ENCODE measurements at places on chromosomes 16 and 17.

DNA sequence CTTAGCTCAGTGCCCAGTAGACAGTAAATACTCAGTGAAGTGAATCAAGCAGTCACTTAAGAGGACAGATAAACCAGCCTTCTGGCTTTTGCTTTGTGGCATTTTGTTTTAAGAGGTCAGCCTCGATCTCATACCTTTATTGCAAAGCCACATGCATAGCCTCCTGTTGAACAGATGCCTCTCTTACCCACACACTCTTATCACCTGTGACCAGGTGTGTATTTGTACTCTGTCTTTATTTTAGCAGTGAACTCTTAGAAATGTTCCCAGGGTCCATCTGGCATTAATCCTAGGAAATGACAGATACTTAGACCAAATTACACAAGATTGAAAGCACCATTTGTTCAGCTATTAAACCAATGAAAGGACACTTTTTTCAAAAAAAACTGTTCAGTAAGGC lies 1426.5 kb downstream of the CDH11 start:
- no peak for DNase-seq

DNA sequence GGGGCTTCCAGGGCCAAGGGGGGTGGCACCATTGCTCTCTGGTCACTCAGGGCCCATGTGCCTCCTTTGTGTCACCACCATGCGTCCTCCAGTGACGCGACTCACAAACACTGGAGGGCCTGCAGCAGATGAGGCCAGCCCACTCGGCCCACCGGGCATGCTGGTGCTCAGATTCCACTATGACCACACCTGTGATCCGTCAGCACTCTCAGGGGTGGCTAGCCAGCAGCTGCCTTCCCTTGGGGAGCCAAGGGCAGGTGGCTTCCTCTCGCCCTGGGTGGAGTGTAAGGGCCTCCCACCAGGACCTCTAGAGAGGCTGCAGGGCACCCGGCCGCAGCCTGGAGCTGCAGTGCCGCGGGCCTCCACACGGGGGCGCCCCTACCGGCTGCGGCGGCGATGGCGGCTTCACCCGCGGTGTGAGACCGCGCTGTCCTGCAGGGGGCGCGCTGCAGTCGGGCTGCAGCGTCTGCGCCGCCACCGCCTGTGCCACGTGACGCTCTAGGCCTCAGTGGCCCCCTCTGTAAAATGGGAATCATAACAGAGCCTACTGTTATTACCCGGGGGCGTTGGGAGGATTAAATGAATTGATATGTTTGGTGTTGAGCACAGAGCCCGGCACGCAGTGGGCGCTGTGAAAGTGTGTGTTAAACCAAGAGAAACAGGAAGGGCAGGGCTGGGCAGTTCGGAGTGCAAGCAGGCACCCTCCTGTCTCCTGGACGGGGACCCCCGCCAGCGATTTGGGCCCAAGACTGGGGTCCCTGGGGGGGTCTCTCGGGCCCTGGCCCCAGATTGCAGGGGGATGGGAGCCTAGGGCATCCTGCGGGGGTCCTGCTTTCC lies 192.4 kb upstream of the GSE1 start:
- peak; percentile 63 for DNase-seq

- no peak for DNase-seq
Observed at GRCh38 chr16:72286936-72287620, 115.1 kb upstream of the PMFBP1 start.

- DNase-seq = no peak
Observed at GRCh38 chr17:12857592-12857991, 68.3 kb downstream of the ARHGAP44 start.

GRCh38 chr16:1659031-1659430 lies 19.0 kb upstream of the JPT2 start:
- DNase-seq = no peak

GRCh38 chr17:57404073-57404472 lies 147.8 kb downstream of the MSI2 start:
- DNase-seq = no peak

GRCh38 chr16:54015147-54015546 lies 271.4 kb downstream of the IRX3 start:
- no peak for DNase-seq

- peak; percentile 5 for DNase-seq
Observed at GRCh38 chr17:4594931-4595684, 10.8 kb downstream of the SMTNL2 start.

DNA sequence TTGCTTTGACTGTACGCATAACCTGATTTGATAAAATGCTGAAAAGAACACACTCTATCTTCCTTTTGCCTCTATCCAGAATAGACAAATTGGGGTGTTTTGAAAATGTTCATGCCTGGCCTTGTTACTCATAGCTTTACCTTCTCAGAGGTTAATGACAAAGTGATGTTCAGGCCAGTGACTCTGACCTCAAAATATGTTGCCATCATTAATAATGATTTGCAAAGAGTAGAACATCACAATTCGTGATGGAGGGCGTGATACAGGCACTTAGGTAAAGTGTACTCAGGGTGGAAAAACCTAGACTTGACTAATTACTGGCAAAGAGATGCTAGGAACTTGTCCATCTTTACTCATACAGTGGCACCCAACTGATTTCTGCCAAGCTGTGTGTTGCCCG lies 656.6 kb upstream of the SOX9 start:
- DNase-seq = no peak

DNA sequence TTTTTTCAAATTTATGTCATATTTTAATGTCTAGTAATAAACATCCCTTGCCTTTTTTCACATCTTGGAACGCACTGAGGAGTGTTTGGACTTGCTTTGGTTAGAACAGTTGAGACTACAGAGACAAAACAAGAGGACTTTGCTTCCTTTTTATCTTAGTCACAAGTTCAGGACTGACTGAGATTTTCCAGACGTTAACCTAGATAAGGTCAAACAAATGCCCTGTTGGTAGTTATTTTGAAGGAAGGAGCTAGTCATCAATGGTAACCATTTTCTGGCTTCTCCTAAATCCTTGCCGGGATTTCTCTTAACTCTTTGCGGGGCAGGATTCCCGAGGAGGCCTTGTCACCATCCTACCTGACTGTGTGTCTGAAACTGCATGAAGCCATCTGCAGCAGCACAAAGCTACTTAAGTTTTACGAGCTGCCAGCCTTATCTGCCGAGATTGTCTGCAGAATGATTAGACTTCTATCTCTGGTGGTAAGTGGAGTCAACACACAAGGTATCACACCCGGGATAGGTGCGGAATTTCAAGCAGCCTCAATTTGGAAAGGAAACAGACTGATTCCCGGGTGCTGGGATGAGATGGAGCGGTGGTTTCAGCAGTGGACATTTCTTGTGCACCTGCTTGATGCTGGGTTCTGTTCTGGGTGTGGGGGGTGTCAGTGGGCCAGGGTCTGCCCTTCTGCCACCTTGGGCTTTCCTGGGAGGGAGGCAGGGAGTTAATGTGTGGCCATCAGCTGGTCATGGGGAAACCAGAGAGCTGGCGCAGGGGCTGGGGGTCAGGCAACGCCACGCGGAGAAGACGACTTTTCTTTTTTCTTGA lies 48.3 kb downstream of the RNF213 start:
- DNase-seq = no peak

DNA sequence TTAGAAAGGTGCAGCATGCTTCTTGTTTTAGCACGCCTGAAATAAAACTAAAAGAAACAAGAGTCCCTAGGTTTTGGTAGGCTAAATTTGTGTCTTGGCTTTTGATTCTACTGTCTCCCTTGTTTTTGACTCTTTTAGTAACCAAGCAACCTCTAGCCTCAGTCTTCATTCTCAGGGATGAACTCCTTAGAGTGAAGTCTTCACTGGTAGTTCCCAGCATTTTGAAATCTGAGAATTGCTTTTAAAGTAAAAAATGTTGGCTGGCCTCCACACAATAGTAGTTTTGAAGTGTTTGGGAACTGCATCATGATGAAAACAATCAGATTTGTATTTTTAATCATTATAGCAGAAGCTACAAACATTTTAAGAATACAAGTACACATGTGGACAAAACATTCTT lies 6.1 kb upstream of the CDR2 start:
- DNase-seq = no peak

GRCh38 chr16:12737563-12737962 lies 66.1 kb downstream of the CPPED1 start:
- DNase-seq = no peak

GRCh38 chr17:35765756-35766488 lies 5.2 kb downstream of the C17orf50 start:
- no peak for DNase-seq

GRCh38 chr17:50686494-50687199 lies 21.1 kb downstream of the ANKRD40 start:
- no peak for DNase-seq

GRCh38 chr16:82386761-82387160 lies 216.7 kb upstream of the MPHOSPH6 start:
- DNase-seq = no peak

DNA sequence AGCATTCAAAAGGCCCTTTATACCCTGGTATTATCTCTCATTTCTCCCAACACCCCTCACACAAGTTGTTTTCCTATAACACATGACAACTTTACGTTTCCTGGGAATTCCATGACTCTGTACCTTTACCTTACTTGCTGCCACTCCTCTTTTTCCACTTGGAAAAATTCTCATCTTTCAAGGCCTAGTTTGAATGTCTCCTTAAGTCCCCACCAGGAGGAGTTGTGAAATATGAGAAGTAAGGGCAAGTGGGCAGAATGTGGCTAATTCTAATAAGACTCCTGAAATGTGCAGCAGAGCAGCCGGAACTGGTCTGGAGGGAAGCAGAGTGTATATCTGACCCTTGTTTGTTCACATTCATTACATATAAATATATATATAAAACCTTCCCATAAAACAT lies 39.7 kb downstream of the BRCA1 start:
- no peak for DNase-seq

DNA sequence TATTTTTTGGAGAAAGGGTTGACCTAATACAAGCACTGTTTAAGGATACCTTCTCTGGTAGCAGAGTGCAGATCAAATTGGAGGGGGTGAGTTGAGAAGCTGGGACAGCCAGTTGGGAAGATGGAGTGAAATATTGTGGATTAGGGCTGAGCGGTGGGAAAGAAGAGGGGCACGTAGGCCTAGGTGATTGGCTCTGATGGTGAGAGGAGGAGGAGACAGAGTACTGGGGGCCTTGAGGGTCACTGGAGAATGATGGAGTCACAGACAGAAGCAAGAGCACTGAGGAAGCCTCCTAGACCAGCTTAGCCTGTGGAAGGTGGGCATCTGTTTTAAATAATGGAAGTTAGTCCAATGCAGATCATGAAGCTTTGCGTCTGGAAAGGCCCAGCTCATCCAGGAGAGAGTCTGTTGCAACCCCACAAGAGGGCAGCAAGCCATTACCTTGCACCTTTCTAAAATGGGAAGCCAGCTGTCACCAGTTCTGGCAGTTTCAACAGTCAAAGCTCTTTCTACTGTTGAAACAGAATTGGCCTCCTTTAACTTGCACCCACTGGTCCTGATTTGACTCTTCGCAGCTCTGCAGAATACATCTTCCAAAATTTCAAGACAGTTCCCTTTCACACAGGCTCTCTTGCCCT lies 11.8 kb downstream of the SLC9A5 start:
- DNase-seq = no peak

DNA sequence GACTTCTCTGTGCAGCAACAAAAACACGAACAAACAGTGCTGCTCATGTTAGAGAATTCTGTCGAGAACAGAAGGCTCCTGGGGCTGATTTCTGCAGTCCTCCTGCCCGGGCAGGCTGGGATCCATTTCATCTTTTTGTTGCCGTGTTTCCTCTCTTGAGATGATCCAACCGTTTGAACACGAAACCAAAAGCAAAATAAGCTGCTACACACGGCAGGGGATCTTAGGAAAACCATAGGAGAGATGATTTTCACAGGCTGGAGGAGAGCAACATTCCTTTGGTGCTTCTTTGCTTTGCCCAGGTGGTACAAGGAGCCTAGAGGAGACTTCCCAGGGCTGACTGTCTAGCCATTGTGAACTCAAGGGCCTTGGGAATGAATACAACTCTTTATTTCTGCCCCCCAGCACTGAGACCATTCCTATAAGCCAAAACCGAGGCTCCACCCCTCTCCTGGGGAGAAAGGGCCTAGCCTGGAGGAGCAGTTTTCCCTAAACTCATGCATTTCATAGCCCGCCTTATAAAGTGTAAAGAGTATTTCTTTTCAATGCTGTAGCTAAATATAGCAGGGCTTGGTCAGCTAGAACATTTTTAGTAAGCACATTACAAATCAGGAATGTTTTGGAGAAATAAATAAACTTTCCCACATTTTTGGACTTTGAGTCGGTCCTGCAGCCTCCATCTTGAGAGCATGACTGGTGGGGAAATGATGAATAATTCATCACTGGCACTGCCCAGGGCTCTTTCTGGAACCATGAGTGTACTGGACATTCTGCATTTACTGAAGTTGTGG lies 7.7 kb downstream of the FOXL1 start:
- no peak for DNase-seq

GRCh38 chr17:323721-324571 lies 28.7 kb downstream of the RPH3AL start:
- no peak for DNase-seq

- DNase-seq = no peak
Observed at GRCh38 chr17:37273409-37274051, 102.3 kb upstream of the C17orf78 start.

DNA sequence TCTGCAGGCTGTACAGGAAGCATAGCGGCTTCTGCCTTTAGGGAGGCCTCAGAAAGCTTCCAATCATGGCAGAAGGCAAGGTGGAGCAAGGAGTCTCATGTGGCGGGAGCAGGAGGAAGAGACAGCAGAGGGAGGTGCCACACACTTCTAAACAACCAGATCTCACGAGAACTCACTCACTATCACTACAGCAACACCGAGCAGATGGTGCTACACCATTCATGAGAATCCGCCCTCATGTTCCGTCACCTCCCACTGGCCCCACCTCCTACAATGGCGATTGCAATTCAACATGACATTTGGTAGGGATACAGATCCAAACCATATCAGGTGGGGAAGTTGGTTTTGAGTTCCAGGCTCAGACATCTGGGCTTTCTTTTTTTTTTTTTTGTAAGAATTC lies 31.9 kb upstream of the NUDT7 start:
- DNase-seq = no peak

- DNase-seq = no peak
Observed at GRCh38 chr17:42623732-42624596, 14.5 kb downstream of the TUBG1 start.

DNA sequence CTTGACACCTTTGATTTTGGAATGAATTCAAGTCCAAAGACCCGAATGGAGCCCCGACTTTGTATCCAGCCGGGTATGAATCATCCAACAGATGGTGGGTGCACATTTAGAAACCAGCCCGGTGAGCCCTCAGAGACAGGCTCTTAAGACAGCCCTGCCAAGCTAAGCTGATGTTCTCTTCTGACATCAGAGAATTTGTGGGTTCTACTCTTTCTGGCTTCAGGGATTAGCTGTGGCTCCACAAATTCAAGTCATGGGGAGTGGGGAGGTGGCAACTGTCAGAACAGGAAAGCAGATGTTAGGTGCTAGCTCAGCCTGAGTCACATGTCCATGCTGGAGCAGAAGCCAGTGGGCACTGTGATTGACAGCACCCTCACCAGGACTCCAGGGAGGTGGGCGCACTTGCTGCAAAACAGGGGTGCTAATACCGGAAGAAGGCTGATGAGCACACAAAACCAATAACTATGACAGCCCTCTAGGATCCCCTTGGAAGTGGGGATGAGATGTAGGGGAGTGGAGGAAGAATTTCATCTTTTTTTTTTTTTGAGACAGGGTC lies 31.4 kb upstream of the XYLT2 start:
- DNase-seq = no peak

Data from activated T-cell treated with anti-CD3 and anti-CD28 coated beads for 4 hours (primary cell).